ENCODE measurements at places on chromosomes 7 and 10.

DNA sequence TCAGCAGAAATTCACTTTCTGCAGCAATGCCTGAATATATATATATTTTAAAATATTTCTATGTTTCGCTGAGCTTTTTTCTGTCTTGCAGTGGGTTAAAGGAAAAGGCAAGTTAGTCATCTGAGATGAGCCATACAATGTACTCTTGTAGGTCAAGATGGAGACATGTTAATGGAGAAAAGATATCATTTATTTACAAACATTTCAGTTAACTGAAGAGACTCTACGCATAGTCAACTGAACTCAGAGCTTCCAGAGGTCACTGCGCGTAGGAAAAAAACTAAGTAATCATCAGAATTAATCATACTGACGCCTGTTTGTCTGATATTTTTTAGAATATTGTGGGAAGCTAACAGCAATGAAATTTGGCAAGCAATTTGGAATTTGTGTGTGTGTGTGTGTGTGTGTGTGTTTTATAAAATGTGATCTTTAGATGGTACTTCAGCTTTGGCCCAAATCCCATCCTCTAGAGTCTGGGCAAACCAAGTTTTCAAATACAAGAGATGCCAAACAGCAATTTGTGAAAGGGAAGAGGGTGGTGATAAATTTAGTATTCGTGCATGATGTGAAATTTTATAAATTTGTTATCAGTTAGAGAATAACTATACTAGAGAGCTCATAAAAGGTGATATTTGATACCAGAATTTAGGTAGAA is 193.9 kb upstream of the AGR3 start:
- DNase-seq = no peak

DNA sequence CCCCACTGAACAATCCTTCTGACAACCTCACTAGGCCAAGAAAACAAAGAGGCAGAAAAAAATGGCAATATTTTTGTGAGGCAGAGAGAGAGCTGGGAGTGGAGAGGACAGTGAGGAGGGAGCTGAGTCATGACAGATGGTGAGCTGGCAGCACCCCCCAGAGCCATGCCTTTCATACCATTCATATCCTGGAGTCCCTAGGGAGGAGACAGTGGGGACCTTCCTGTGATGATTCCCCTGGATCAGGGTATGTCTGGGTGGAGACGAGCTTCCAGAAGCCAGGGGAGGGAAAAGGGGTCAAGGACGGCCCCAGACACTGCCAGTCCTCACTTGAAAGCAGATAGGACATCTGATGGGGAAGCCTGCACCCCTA is 160.5 kb downstream of the ADAM12 start:
- no peak for DNase-seq

DNA sequence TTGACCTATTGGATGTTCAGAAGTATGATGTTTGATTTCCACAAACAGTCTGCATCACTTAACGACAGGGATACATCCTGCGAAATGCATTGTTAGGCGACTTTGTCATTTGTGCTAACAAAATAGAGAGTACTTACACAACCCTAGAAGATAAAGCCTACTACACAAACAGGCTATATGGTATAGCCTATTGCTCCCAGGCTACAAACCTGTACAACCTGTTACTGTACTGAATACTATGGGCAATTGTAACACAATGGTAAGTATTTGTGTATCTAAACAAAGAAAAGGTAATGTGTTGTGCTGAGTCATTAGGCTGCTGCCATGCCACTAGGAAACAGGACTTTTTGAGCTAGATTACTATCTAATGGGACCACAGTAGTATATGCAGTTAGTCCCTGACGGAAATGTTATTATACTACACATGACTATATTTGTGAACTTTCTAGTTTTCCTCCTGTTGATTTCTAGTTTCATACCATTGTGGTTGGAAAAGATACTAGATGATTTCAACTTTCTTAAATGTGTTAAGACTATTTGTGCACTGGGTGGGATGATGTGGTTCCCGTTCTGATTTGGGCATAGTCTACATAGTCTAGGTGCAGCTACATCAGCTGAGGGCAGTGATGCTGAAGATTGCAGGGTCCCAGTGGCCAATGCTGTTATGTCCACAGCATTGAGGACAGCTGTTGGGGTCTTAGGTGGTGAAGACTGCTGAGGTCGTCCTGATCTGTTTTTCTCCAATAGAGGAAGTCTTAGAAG is 161.7 kb downstream of the HTR7 start:
- DNase-seq = no peak

- DNase-seq = no peak
Observed at GRCh38 chr10:70535001-70535400, 56.4 kb downstream of the PALD1 start.

GRCh38 chr7:112437072-112437471 is 13.2 kb upstream of the IFRD1 start:
- no peak for DNase-seq

DNA sequence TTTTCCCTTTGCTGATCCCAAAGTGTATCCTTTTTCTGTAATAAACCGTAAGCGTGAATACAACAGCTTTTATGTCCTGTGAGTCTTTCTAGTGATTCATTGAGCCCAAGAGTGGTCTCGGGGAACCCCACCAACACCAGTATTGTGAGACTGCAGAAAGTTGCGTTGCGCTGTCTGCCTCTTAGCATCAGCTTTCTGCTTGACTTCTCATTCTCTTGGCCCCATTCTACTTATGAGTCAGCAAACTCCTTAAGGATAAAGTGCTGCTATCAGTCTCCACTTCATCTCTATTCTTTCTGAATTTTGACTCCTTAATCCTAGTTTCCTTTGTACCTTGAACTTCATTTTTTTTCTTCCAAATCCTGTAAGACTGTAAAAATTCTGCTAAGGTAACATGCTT is 184.3 kb upstream of the MBL2 start:
- DNase-seq = no peak

GRCh38 chr7:2585446-2585845 is 26.7 kb downstream of the IQCE start:
- DNase-seq = no peak

DNA sequence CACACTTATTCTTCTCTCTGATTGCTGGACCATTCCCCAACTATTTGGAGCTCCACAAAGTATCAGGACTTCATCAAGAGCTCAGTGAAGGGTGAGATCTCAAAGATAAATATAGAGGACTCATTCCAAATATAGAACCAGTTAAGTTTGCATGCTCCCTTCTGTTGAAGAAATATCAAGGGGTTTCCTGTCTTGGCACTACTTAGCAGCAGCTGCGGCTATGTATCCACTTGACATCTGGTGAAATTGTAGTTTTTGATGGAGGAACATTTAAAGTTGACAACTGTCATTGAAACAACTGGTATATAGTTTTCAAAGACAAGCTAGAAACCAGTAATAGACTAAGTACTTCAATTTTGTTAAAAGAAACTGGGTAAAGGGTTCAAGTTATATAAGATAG is 1.0 kb upstream of the SPAG6 start:
- no peak for DNase-seq

- no peak for DNase-seq
Observed at GRCh38 chr7:19352305-19352695, 207.1 kb upstream of the FERD3L start.

DNA sequence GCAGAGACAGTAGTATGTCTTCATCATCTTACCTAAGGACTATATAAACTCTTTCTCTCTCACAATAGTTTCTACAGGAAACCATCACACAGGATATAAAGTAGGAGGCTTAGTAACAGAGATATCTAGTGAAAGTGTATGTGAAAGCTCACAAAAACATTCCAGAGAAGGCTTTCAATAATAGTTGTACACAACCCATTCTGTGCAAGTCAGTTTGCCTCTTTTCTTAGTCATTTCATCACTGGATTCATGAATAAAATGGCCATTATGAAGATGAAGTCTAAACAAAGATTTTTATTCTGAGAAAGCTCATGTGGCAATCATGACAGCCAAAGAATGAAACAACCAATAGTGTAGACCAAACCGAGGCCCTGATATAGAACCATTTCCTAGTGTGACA is 178.8 kb downstream of the GNAT3 start:
- DNase-seq = no peak

DNA sequence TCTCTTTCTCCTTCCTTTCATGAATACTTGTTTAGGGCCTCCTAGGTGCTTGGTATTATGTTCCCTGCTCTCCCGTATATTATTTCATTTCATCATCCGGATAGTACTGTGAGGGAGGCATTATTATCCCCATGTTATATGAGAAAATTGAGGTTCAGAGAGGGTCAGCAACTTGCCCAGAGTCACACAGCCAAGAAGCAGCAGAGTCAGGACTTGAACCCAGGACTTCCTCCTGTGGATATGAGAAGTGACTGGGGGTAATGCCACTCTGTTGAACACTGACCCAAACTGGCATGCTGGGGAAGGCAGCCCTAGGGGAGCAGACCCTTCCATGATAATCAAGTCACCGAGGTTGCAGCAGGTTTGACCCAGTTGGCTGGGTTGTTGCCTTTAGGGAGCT is 8.2 kb upstream of the SFRP5 start:
- no peak for DNase-seq

- no peak for DNase-seq
Observed at GRCh38 chr7:123260428-123260960, 60.7 kb upstream of the SLC13A1 start.

GRCh38 chr10:105094048-105094447 is 453.0 kb downstream of the SORCS3 start:
- DNase-seq = no peak

DNA sequence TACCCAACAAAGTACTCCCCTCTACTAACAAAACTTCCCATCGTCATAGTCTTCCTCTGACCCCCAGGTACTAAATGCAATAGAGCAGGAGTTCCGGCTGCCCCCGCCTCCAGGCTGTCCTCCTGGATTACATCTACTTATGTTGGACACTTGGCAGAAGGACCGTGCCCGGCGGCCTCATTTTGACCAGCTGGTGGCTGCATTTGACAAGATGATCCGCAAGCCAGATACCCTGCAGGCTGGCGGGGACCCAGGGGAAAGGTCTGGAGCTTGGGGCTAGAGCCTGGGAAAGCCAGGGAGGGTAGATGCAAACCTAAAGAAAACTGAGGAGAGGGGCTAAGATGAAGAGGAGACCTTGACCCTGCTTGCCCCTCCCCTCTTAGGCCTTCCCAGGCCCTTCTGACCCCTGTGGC is 15.3 kb downstream of the EPHB6 start:
- no peak for DNase-seq

DNA sequence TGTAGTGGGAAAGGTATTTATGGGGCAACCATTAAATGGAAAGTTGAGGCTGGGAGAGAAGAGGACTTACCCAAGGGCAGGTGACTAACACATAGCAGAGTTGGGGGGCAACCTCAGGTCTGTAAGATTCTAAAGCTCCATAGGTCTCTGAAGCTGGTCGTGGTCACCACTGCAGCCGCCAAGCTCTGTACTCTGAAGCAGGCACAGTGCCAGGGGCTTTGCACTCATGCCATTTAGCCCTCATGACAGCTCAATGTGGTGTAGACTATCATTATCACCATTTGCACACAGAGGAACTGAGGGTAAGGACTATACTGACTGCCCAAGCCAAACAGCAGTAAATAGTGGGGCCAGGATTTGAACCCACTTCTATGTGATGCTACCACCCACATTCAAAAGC is 32.5 kb upstream of the TMEM273 start:
- no peak for DNase-seq

GRCh38 chr7:104906032-104906431 is 108.0 kb upstream of the KMT2E start:
- no peak for DNase-seq

DNA sequence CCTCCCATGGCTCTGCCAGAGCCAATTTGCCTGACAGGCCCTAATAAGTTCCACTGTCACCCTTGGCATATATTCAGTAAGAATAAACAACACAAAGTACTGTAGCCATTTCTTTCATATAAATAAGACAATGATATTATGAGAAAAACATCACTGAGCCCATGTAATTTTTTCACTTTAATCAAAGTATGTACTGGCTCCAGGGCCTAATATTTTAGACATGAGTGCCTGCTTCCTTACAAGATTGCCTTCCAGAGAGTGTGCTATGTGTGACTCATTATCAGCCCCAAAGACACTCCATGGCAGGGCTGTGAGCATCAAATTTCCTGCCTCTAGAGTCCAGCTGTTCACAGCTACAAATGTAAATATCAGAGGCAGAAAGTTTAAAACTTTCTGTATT is 297.6 kb downstream of the LHFPL3 start:
- no peak for DNase-seq

DNA sequence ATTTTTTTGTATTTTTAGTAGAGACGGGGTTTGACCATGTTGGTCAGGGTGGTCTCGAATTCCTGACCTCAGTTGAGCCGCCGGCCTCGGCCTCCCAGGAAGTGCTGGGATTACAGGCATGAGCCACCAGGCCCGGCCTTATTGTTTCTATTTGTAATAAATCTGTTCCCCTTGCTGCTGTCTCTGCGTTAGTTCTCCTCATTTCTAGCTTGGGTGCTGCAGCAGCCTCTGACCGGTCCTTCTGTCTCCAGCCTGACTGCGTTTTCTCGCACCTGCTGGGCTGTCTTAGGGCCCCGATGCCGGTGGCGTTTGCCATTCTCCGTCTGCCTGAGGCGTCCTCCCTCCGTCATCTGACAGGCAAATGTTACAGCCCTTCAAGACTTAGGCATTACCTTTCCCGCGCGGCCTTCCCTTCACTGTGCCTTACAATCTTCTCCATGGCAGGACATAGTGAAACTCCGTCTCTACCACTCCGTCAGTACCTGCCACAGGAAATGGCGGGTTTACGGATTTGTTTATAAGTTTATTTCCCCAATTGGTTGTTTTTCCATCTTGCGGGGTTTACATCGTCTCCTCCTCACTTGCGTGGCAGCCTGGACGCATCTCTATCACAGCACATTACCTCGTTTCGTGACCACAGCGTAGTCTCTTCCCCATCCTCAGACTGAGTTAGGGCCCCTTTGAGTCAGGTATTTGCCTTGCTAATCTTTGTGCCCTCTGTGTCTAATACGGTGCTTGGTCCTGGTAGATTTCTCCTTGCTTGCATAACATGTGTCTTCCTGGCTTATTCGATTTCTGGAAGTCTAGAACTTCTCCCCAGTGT is 2.3 kb upstream of the GIMAP8 start:
- no peak for DNase-seq

DNA sequence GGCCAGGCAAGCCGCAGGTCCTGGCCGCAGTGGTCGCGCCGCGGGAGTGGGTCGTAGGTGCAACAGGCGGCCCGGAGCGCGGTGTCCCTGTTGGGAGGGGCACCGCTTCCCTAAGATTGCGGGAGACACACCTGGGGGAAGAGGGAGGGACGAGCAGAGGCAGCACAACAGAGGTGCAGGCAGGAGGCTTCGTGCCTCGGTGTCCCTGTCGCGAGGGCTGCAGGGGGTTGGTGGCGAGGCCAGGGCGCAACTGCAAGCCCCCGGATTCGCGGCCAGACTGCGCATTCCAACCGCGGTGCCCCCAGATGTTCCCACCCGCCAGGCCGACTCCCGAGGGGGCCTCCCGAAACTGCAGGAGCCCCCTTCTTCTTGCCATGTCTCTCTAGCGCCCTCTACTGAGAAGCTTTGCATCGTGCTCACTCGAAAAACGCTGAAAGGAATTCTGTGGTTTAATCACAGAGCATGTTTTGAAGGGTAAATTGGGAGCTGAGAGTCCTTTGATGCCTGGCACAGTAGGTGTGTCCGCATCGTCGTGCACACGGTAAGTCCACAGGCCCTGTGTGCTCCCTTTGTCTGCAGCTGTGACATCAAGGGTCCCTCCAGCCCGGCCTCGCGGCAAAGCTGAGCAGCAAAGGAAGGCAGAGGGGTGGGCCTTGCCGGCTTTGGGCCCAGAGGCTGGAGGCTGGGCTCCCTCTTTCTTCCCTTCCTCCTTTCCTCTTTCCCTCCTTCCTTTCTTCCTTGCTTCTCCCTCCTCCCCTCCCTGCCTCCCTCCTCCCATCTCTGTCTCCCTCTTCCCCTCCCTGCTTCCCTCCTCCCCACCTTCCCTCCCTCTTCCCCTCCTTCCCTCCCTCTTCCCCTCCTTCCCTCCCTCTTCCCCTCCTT is 6.2 kb upstream of the MBL2 start:
- DNase-seq = no peak

- DNase-seq = no peak
Observed at GRCh38 chr10:48649349-48649944, 35.2 kb upstream of the WDFY4 start.

All from activated CD4-positive, alpha-beta T cell treated with anti-CD3 and anti-CD28 coated beads, Interleukin-2, amount 50 U/mL, for 4 hours (primary cell).